ENCODE measurements at places on chromosomes 5 and 9.

DNA sequence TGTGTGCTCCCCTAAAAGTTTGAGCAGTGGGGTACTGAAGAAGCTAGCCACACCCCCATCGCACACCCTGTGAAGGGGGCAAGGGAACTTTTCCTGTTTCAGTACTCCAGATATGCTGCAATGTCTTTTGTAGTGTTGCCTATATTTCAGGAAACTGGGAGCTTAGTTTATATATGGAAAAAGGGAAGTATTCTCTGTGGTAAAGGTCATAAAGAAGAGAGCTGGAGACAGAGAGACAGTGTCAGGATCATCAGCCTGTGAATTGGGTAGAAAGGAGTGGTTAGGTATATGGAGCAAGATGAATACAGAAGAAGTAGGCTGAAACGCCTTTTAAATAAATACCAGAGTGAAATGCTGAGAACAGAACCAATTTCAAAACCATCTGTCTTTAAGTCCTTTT, 82.2 kb upstream of the C9orf72 start:
- no peak for DNase-seq

- DNase-seq, result no peak
These were observed 155.4 kb upstream of the ANKH start for GRCh38 chr5:15026944-15027343.

DNA sequence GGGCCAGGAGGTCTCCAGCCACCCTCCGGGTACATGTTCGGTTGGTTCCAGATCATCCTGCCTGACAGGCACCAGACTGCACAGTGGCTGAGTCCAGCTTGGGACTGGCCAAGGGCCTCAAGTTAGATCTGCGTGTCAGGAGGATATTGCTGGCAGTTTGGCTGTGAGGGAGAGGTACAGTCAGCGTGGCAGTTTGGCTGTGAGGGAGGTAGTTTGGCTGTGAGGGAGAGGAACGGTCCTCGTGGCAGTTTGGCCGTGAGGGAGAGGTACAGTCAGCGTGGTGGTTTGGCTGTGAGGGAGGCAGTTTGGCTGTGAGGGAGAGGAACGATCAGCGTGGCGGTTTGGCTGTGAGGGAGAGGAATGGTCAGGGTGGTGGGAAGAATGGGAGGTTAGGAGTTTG, 39.0 kb downstream of the CACNA1B start:
- no peak for DNase-seq

GRCh38 chr5:1380011-1380817, 35.3 kb upstream of the CLPTM1L start:
- DNase-seq, result no peak

DNA sequence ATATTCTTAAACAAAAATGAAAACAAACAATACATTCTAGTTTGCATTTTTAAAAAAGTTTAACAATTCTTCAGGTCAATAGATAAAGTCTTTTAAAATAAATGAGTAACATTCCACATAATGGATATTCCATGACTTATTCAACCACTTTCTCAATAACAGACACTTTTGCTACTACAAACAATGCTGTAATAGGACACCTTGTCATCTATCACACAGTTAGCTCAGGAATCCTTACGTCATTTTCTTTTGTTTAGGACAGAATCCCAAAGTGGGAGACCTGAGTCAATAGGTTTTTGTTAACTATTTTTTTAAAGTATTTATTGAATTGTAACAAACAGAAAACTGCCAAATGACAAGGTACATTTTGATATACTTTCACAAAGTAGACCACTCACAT, 72.5 kb downstream of the CEP120 start:
- no peak for DNase-seq

- DNase-seq, result no peak
These were observed 576.4 kb upstream of the SGCD start for GRCh38 chr5:155750571-155750970.

Measured in 8988T (cell line).